WTC11 (cell line): ENCODE measurements at places on chromosomes 1 and 21. TPM values are rescaled to one million over a fixed set of nuclear protein-coding genes. Genes with fewer than 3 reads are reported as not detected.

GRCh38 chr1:48654606-48655210 lies 122.0 kb downstream of the BEND5 start:
- no peak for DNase-seq

- DNase-seq = peak; percentile 50
Measured at GRCh38 chr1:219927956-219928790, at the start of gene SLC30A10. Gene SLC30A10 (minus strand): TSS chr1:219928557. CDS start chr1:219928440, 117 bp downstream.

DNA sequence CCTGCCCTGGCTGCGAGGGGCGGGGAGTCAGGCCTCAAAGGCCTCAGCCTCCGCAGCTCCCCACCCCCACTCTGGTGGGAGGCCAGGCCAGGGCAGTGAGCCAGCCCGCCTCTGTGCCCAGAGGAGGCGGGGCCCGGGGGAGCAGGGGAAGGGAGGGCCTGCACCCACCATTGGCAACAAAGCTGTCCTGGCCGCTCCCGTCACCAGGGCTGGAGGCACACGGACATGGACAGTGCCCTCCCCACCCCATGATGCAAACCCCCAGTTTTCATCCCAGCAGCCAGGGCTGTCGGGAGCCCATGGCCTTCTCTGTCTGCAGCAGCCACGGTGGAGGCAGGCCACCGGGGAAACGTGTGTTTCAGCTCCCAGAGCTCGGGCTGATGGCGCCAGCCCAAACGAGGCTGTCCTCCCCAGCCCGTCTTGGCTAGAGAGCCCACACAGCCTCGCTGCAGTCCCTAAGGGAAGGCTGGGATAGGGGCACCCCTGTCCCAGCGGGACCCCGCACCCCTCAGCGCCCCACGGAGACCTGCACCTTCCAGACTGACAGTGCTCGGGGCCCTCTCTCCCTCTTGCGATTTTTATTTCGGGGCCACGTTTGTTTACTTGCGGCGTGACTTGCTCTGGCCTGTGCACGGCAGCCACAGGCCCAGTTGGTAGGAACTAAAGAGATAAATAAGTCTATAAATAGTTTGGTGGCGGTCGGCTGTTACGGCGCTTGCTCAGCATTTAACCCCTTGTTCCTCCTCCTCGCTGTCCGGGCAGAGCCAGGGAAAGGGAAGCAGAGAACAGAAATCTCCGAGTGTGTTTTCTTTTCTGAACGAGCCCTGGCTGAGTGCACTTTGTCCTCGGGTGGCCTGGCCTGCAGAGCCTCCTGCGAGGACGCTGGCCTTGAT lies 101.8 kb downstream of the PRDM16 start:
- no peak for DNase-seq

DNA sequence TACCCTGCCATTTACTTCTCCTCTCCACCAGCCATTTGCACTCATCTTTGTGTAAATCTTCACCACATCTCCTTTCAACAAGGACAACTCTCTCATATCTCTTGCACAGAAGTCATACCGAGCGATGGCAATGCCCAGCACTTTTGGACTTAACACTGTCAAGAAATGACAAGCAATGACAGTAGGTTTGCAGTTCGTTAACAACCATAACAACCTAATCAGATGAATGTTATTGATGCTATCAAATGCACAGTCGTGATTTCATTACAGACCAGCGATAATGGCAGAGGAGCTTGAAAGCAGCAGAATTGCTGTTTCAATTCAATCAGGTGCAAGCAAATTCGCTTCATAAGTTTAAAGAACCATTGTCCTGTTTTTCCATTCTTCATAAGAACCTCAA lies 390.9 kb downstream of the VAV3 start:
- no peak for DNase-seq

DNA sequence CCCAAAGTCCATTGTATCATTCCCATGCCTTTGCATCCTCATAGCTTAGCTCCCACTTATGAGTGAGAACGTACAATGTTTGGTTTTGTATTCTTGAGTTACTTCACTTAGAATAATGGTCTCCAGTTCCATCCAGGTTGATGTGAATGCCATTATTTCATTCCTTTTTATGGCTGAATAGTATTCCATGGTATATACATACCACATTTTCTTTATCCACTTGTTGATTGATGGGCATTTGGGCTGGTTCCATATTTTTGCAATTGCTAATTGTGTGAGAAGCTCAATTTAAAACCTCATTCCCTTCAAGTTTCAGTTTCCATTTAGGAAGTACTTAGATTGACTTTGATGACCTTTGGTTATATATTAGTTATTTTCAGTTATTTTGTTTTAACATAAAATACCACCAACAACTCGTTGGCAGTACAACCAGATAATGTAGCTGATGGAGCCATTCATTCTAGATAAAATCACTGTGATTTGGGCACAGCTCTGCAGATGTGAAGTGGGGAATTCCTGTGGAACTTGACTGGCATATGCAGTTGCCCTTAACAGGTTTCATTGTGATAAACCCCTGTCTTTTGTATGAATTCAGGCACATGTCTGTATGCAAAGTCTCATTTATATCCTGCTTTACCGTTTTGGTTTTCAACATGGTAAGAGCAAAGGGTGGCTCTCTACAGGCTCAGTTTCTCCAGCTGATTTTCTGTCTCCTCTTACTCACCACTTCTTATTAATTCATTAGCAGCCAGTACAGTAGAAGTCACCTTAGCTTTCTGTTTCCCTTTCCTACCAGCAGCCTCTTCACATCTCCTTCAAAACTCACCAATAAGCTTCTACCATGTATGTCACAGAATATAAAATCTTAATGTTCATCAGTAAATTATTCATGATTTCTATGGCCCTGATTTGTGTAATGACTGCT lies 170.9 kb downstream of the C1orf21 start:
- no peak for DNase-seq

DNA sequence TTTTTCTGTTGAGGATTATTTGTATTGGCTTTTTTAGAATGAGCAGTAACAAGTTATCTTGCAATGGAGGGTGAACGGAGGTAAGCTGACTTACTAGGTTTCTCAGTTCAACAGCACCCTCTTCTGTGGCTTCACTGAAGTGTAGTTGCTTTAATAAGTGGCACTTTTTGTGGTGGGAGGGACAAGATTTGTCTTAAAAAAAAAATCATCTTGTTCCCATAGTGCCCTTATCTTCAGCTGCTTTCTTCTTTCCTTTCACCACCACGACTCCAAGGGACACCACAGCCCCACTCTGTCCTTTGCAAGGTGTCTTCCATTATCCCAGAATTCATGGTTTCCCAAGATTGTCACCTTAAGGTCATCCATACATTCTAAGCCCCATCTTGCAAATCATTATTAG lies 92.9 kb downstream of the PIGK start:
- peak; percentile 24 for DNase-seq

- DNase-seq = no peak
Measured at GRCh38 chr1:158163000-158163947, 17.4 kb upstream of the CD1D start.

DNA sequence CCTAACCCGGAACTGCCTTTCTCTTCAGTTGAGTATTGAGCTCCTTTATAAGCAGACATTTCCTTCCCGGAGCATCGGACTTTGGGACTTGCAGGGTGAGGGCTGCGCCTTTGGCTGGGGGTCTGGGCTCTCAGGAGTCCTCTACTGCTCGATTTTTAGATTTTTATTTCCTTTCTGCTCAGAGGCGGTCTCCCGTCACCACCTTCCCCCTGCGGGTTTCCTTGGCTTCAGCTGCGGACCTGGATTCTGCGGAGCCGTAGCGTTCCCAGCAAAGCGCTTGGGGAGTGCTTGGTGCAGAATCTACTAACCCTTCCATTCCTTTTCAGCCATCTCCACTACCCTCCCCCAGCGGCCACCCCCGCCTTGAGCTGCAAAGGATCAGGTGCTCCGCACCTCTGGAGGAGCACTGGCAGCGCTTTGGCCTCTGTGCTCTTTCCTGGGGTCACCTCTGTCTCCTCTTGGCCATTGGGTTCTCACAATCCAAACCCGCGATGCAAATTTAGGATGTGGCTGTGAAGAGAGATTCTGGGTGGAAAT lies 3.7 kb downstream of the OLIG2 start:
- DNase-seq = peak; percentile 44

GRCh38 chr1:175146529-175147213 lies 45.9 kb downstream of the KIAA0040 start:
- DNase-seq = peak; percentile 91

GRCh38 chr1:241611063-241611462 lies 29.1 kb downstream of the CHML start:
- no peak for DNase-seq

- no peak for DNase-seq
Measured at GRCh38 chr1:48013270-48013669, 16.1 kb upstream of the TRABD2B start.

GRCh38 chr1:155957411-155957915 lies 16.0 kb downstream of the RXFP4 start:
- no peak for DNase-seq

DNA sequence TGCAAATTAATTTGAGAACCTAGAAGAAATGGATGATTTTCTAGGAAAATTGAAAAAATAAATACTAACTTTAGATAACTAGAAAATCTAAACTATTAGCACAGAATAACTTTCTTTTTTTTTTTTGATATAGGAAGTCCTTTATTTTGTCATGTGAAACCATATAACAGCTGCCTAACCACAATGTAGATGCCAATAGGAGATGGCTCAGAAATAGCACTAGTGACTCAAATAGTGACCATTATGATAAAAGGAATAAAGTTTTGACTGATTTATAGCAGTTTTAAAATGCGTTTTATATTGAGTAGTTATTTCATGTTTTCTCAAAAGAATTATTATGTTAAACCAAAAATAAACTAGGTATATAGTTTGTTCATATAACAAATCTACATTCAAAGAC lies 158.0 kb upstream of the CACYBP start:
- no peak for DNase-seq

GRCh38 chr21:33022828-33023573 lies 2.7 kb upstream of the OLIG2 start:
- DNase-seq = no peak

DNA sequence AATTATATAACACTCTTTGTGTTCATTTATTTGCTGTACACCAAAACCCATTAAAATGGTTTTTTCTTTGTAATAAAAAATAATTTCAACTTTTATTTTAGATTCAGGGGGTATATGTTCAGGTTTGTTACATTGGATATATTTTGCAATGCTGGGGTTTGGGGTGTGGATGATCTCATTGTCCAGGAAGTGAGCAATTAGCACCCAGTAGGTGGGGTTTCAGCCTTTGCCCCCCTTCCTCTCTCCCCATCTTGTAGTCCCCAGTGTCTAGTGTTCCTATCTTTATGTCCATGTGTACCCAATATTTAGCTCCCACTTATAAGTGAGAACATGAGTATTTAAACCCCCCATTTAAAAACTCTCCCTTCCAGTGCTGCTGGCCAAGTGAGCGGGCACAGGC lies 184.6 kb downstream of the RHOU start:
- no peak for DNase-seq

DNA sequence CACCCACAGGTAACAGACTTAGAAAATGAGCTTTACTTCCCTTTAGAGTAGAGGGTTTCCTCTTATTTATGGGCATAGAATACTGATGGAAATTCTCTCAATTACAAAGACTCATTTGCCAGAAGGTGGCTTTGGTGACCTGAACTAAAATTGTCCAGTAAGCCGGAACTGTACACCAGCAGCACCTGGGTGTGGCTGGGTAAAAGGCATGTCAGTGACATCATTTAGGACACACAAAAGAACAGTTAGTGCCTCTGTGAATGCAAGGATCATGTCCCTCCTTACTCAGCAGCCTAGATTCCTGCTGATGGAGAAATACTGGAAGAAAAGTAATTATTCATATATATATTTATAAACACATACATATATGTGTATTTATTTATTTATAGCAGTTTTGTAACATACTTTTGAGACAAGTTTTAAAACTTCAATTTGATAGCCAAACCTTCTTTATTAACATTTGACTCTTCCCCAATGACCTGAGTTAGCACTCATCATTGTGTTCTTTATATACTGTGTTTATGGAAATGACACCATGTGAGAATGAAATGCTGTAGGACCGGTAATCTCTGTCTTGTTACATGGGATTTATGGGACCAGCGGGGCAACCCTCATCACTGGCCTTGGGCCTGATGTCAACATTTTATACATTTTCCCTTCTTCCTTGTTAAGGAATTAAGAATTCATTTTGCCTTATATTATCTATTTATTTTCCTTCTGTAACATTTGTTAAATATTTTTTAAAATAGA lies 274.4 kb downstream of the BRINP2 start:
- no peak for DNase-seq

DNA sequence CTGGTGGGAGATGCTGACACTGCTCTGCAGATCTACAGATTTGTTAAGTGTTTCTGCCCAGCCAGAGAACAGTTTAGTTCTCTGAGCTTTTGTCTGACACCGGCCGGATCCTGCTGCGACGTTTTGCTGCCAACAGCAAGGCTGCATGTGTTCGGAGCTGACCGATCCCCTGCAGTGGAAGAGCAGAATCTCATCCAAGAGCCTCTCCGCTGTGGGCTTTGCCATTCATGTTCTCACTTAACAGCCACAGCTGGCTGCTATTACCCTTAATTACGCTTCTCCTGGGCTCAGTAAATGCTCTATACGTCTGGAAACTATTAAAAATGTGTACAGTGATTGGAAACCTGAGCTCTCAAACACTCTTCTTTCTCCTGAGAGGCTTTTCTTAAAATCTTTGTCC lies 105.3 kb downstream of the BCAR3 start:
- DNase-seq = no peak

DNA sequence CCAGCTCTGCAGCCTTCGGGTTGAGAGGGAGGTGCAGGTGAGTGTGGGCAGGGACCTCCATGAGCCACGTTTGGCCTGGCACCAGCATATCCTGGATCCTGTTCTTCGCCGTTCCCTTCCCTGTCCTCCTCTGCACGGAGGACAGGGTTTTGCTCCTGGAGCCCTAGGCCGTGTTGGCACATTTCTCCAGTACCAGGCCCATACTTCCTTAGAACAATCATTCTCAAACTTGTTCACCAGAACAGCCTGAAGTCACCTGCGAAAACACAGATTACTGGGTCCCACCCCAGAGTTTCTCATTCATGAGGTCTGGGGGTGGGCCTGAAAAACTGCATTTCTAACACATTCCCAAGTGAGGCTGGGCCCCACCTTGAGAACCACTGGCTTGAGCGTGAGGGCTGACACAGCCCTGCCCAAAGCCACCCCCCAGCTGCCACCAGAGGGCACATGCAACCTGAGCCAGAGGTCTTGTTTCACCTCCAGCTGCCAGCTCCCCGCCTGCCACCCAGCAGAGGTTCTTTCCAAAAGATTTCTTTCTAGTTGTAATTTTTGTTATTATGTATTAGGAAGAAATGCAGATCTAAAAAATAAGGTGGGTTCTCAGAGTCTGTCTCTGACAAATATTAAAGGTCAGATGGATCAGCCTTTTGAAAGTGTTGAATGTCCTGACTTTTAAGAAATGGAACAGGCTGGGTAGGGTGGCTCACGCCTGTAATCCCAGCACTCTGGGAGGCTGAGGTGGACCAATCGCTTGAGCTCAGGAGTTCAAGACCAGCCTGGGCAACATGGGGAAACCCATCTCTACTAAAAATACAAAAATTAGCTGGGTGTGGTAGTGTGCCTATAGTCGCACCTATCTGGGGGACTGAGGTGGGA lies 39.6 kb upstream of the LDLRAP1 start:
- peak; percentile 83 for DNase-seq

GRCh38 chr1:82464362-82465001 lies 663.7 kb downstream of the ADGRL2 start:
- no peak for DNase-seq

GRCh38 chr1:115949156-115949555 lies 27.2 kb upstream of the SLC22A15 start:
- DNase-seq = no peak

SLFNL1 gene
- 0.05 TPM in 1 of 3 replicates, not detected in the others for total RNA-seq

PTPRC gene
- 0.71 to 1.4 TPM (median 1.2 TPM) in 3 replicates for total RNA-seq

SPRR4 gene
- total RNA-seq = not detected in 3 replicates

CTBS gene
- total RNA-seq = 8.8 to 10.1 TPM (median 9.3 TPM) in 3 replicates

SNIP1 gene
- total RNA-seq = 18.3 to 19.7 TPM (median 19.1 TPM) in 3 replicates

ZNF683 gene
- not detected in 3 replicates for total RNA-seq

CD5L gene
- total RNA-seq = not detected in 3 replicates

PM20D1 gene
- total RNA-seq = 0.23 to 0.37 TPM (median 0.32 TPM) in 3 replicates
